CD4-positive, alpha-beta memory T cell (primary cell): ENCODE measurements at places on chromosomes 3 and 15.

DNA sequence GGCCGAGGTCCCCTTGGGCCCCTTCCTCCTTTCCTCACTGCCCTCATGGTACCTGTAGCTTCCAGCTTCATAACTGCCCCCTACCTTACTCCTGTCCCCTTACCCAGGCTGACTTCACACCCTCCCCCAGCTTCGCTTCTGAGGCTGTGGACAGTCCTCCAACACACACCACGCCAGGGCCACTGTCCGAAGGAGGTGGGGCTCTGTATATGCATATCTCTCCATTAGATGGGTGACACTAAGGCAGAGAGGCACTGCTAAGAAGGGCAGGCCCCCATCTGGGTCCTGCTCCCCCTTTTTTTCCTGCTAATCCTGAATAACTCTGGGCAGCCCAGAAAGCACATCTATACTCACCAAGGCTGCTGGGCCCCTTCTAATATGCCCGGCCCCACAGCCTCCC is 1.0 kb upstream of the COL7A1 start:
- DNase-seq = no peak

DNA sequence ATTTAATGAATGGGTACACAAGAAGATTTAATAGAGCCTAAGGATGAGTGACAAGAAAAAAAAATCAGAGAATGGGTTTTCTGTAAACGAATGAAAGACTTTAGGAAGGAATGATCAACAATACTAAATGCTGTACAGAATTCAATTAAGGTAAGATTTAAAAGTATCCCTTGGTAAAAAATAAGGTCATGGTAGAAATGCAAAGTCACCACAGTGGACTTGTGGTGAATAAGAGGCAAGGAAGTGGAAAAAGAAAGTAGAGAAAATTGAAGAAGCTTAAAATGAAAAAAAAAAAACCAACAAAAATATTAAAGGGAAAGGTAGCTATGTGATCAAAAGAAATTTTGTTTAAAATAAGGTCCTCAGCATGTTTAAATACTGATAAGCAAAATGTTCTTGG is 82.4 kb downstream of the PLSCR2 start:
- no peak for DNase-seq

DNA sequence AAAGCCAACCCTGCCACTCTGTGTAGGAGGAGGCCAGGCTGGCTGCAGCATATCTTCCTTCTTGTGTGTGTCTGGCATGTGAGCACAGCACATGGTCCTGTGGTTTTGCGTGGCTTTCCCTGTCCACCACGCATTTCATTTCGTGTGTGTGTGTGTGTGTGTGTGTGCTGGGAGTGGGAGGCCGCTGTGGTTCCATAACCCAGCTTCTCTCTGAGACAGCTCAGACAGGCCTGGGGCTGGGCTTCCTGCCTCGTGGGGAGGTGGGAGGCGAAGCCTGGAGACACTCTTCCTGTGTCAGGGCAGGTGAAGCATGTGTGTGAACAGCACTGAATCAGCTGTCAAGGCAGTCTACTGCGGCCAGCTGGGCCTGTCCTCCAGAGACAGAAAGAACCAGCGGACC is 16.0 kb upstream of the MRPS22 start:
- DNase-seq = no peak

DNA sequence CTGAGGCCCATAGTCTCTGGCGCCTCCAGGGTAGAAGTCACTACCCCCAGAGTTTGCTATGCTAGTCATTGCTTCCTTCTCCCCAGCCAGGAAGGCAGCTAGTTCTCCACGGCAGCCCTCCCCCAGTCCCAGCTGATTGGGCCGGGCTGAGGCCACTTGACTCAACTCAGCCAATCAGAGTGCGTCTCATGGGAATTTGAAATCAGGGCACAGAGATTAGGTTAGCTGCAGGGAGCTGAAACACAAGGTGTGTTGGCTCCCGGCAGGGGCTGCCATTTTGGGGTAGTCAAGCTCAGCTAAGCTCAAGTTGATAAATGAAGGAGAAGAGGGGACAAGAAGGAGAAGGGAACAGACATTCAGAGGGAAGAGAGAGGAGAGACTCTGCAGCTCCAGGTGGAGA is 32.8 kb downstream of the LINGO1 start:
- DNase-seq = no peak

GRCh38 chr3:55200906-55201305 is 273.0 kb upstream of the LRTM1 start:
- DNase-seq = no peak

DNA sequence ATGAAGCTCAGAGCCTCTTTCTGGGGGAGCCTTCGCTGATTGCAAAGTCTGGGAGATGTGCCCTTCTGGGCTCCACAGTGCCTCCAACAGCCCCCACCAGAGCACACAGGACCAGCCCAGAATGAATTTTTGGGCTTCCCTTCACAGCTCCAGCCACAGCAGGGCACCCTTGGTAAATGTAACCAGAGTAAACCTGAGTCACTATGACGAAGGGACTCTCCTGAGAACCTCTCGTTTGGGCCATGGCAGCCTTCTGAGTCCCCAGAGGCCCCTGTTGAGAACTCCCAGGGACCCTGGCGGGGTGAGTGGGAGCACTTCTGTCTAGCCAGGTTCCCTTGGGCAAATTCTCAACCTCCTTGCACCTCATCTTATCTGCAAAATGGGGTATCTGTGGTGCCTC is 20.8 kb downstream of the FAM3D start:
- no peak for DNase-seq

DNA sequence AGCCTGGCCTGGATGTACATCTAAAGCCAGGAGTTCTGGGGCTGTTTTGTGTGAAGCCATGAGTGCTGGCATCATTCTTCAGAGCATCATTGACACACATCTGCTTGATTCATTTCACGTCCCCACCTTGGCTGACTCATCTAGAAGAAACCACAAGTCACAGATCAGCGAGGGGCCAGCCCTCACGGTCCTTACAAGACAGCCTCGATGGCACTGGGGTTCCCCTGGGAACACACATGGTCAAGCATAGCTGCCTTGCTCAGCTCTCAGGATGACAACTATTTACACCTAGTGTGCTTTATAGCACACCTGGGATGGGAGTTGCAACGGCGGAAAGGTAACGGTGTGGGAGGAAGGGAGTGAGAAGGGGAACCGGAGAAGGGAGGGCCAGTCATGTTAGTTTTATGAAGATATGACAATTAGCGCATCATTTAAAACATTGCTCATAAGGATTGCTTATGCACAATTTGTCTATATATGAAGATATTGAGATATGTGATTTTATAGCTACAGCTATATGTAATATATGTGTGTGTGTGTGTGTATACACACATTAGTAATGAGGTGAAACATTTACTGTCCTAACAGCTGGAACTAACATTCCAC is 227.1 kb downstream of the RPLP1 start:
- no peak for DNase-seq

GRCh38 chr15:100508641-100509300 is 20.0 kb downstream of the CERS3 start:
- no peak for DNase-seq

DNA sequence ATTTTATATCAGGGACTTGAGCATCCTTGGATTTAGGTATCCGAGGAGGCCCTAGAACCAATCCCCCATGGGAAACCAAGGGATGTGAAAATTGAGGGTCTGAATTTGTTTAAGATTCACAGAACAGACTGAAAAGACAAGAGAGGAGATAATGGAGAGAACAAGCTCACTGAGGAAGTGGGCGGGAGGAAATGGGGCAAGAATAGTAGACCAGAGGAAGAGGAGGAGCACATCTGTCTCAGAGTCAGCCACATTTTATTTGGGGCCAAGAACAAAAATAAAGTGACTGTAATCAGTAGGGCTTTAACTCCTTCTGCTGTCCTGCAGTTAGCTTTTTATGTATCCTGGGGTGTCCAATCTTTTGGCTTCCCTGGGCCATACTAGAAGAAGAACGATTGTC is 63.8 kb downstream of the BLM start:
- DNase-seq = no peak

GRCh38 chr15:67548862-67549651 is 6.6 kb downstream of the MAP2K5 start:
- DNase-seq = no peak

- DNase-seq = no peak
Measured at GRCh38 chr3:86333636-86334035, 657.3 kb downstream of the VGLL3 start.

- peak; percentile 85 for DNase-seq
Measured at GRCh38 chr15:56733136-56734012, at the start of gene ZNF280D. Gene ZNF280D, minus strand, starts transcription at chr15:56733509. Its CDS starts 26,400 bp downstream, at chr15:56707109.

- DNase-seq = no peak
Measured at GRCh38 chr3:59996056-59996455, 946.2 kb upstream of the CFAP20DC start.

DNA sequence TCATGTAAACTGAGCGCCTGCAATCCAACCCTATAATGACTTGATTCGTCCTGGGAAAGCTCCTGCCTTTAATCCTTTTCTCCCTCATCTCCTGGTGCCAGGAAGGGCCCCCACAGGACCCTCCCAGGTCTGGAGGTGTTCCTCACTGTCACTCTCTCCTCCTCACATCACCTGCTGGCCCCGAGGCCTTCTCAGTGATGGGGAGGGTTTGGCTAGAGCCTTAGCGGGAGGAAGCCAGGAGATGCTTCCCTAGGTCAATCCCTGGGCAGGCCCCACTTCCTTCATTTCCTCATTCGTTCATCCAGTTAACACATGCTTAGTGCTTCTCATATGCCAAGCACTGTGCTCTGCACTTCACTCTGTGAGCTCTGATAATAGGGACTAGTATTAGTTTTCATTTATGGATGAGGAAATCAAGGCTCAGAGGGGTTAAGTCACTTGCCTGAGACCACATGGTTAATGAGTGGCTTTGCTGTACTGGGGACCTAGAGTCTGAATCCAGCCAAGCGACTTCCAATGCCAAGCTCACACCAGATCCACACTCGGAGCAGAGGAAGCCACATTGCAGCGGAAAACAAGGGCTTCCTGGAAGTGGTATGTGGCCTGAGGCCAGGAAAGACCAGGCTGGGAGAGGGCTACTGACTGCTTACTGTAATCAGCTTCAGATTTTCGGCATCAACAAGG is 50.3 kb upstream of the CHRNB4 start:
- no peak for DNase-seq

DNA sequence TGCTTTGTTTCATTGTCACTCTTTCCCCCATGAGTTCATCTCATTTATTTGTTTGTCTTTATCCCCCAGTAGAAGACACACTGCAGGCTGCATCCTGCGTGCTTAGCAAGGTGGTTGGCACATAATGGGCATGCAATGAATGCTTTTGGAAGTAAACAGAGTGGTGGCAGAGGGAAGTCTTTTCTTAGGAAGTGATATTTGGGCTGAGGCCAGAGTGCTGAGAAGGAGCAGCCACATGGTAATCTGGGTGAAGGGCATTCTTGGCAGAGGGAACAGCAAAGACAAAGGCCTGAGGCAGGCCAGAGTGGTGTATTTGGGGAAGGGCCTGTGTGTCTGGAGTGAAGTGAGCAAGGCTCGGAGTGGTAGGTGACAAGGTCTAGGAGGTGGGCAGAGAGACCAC is 17.7 kb upstream of the ADAMTS7 start:
- no peak for DNase-seq

- DNase-seq = no peak
Measured at GRCh38 chr3:40642812-40643211, 118.1 kb downstream of the ZNF621 start.

- no peak for DNase-seq
Measured at GRCh38 chr3:16837602-16838001, 47.2 kb upstream of the PLCL2 start.

DNA sequence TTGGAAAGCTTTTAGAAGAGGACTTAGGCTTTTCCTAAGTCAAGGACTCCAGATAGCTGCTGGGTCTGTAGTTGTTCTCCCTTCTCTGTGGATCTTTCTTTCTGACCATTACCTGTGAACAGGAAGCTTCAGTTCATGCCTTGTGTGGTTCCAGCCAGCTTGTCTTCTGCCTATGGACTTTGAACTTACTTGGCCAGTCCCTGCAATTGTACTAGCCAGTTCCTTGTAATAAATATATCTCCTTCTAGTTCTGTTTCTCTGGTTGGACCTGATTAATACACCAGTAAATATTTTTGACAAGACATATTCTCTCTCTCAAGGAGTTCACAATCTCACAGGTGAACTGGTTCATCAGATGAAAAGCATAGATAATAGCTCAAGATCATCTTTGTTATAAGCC is 341.3 kb upstream of the DPPA4 start:
- DNase-seq = no peak

DNA sequence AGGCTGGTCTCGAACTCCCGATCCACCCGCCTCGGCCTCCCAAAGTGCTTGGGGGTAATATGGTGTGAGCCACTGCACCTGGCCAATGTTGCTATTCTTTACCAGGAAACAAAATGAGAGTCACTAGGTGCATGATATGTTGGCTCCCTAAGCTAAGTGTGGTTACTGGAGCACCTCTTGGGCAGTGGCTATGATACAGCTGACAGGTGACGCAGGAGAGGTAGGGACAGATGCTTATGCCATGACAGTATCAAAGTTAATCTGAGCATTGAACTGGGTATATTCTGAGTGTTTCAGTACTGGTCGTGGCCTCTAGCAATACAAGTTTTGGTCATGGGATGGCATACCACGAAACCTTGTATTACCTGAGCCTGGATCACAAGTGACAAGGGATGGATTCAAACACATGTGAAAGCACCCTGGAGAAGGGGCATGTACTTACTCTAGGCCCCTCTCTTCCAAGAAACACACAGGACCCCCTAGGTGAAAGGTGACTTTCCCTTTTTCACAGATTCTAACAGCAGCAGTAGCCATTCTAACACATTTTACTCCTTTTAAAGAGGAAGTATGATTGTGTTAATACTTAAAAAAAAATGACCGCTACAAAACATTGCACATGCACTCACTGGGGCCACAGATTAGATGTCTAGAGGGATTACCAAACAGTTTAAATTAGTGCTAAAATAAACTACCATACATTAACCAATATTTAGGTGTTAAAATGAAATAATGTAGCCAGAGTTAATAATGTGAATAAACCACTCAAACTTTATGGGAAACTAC is 467.3 kb downstream of the SHQ1 start:
- no peak for DNase-seq
